ENCODE measurements at places on chromosomes 5 and 9.

- no peak for DNase-seq
These were observed 363.6 kb downstream of the ANXA1 start for GRCh38 chr9:73515216-73515615.

DNA sequence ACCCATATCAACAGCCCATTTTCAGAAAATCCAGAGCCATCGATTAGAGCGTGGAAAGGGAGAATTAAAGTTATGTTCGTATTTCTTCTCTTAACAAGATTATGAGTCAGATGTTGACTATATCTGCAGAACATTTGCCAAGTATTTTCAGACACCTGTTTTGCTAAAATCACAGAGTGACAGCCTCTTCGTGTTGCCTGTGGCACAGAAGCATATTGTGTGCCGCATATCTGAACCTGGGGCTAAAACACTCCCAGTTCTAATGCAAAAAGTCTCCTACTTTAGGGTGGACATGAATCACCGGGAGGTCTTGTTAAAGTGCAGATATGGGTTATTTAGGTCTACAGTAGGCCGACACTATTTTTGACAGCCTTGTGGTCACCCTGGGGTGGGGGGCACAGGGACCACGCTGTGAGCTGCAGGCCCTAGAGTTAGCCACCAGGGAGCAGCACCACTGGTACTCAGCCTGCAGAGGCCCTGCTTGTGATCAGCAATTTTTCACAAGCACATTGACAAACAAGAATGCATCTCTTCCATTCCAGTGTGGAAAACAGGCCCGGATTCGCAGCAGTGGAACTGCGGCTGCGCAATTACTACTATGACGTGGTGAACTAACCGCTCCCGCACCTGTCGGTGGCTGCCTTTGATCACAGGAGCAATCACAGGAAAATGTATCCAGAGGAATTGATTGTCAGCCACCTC is 93.5 kb downstream of the SYK start:
- no peak for DNase-seq

DNA sequence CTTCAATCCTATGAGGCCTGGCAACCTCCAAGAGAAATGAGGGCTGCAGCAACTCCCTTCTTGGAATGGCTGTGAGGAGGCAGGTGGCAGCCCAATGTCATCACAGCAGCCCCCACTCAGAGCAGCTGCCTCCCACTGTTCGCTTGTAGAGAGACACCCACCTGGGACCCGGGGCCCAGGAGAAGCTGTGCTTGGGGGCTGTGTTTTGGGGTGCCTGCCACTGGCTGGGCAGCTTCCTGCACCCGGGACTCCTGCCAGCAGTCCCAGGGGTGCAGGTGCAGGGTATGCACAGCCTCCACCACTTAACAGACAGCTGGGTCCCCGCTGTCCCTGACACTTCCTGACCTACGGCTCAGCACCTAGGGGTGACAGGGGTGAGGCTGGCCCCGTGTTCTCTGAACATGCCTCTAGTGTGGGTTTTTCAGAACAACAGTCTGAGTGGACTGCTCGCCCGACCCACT is 26.2 kb downstream of the NIPAL4 start:
- DNase-seq: no peak

DNA sequence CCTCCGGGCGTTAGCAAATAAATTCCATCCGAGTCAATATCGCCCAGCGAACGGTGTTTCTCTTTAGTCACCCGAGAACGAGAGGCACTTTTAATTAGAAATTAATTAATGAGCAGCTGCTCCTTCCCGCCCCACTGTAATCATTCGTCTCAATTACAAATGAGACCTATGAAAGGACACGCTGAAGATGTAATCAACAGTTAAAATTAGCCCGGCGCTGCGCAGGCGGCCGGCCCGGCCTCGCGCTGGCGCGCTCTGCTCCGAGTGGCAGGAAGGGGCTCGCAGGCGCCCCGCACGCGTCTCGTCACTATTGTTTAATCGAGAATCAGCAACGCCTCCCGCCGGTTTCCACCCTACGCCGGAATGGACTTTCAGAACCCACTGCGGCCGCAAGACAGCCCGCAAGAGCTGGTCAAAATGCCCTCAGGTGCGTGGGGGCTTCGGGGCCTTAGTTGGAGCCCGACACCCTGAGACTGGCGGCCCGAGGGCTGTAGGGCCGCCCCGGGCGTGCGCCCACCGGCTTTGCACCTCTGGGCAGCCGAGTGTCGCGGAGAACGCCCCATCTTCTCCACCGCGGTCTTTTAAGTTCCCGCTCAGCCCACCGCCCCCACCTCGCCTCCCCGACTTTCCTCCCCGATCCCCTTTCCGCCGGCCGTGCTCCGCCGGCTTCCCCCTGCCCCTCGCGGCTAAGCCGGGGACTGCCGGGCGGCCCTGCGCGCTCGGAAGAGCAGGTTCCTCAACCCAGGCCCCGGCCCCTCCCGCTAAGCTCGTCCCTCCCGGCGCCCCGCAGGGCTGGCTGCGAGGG is 597 bp upstream of the IRX4 start:
- no peak for DNase-seq

DNA sequence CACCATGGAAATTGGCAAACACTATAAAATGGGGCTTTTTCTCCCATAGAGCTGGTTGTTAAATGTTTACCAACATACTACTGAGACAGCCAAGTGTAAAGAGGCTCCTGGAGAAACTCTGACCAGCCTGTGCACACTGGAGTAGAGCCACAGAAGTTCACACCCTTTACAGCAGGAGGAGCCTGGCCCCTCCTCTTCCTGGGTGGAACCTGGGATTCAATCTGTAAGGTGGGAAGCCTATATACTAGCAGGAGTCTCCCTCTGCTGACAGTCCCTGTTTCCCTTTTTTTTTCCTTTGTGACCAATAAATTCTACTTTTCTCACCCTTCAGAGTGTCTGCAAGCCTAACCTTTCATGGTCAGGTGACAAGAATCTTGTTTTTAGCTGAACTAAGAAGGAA is 10.4 kb upstream of the SLC30A5 start:
- DNase-seq: no peak
